SJSA1 (cell line): ENCODE measurements at places on chromosomes 3 and 15. TPM values are rescaled to one million over a fixed set of nuclear protein-coding genes. Genes with fewer than 3 reads are reported as not detected.

GRCh38 chr3:177463863-177464262 lies 266.6 kb upstream of the TBL1XR1 start:
- 0 out of 2 replicates have a peak overlapping the region, but pooled peaks have one; percentile 2 for H3K27ac ChIP-seq
- DNase-seq, result peak; percentile 47
- peaks cover 27% of the 10 kb centered on the region for H3K4me1 ChIP-seq
- no peaks in the 10 kb centered on the region for H3K27me3 ChIP-seq
- no peaks in the 10 kb centered on the region for H3K36me3 ChIP-seq

DNA sequence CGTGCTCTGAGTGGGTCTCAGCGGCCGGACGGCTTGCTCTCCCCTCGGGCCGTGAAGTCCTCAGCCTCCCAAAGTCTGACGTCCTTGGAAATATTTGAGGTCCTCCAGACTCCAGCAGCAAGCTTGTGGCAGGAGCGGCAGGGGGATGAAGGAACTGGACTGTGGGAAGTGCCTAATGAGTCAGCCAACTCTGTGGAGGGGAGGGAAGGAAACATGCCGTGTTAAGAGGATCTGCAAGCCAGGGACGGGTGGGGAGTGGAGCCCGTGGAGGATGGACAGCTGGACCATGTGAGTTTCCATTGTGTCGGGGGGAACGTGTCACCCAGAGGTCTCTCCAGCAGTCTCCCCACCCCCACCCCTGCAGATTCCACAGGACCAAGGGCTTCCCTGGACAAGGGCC lies 39.4 kb upstream of the IDH2 start:
- peaks cover 16% of the 10 kb centered on the region for H3K4me1 ChIP-seq
- no peak for DNase-seq
- H3K4me3 ChIP-seq, result no peak overlapping the region
- H3K36me3 ChIP-seq, result no peaks in the 10 kb centered on the region

DNA sequence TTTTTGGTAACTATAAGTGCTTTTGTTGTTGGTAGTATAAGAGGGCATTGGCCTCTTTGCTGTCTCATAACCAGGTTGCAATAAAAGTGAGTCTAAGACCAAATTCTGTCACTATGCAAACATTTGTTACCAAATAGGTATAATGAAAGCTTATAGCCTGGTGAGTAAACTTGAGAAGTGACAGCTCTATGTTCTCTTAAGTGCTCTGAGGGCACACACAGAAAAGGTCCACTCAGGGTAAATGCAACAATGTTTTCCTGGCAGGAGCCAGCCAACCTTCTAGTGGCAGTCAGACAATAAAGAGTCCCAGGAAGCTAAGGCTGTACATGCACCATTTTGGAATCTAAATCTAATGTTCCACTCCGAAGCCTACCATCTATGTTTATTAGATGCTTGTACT lies 262.1 kb upstream of the TGFBR2 start:
- DNase-seq, result no peak
- H3K4me1 ChIP-seq, result peaks cover 71% of the 10 kb centered on the region
- H3K27ac ChIP-seq, result no peak overlapping the region
- no peaks in the 10 kb centered on the region for H3K36me3 ChIP-seq
- no peak overlapping the region for H3K4me3 ChIP-seq

GRCh38 chr3:156131241-156131640 lies 10.9 kb downstream of the KCNAB1 start:
- no peaks in the 10 kb centered on the region for H3K4me1 ChIP-seq
- no peak for DNase-seq
- no peaks in the 10 kb centered on the region for H3K36me3 ChIP-seq
- H3K27me3 ChIP-seq, result peaks cover 7% of the 10 kb centered on the region
- no peak overlapping the region for H3K27ac ChIP-seq

DNA sequence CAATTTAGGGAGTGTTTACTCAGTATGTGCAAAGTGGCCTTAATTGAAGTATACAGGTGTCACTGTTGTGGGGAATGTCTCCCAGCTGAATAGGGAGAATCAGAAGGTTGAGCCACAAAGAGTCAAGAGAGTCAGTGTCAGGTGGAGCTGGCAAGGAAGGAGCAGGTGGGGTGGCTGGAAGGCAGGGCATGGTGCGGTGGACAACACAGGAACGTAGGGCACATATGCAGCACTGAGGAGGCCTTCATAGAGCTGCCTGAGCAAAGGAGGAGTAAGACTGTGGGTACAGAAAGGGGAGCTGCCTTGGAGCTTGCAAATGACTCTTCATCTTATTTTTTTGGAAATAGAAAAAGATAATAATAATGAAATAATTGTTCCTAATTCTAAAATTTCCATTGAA lies 20.0 kb downstream of the ARHGEF3 start:
- no peak for DNase-seq
- no peaks in the 10 kb centered on the region for H3K36me3 ChIP-seq
- no peaks in the 10 kb centered on the region for H3K27me3 ChIP-seq
- H3K27ac ChIP-seq, result no peak overlapping the region

DNA sequence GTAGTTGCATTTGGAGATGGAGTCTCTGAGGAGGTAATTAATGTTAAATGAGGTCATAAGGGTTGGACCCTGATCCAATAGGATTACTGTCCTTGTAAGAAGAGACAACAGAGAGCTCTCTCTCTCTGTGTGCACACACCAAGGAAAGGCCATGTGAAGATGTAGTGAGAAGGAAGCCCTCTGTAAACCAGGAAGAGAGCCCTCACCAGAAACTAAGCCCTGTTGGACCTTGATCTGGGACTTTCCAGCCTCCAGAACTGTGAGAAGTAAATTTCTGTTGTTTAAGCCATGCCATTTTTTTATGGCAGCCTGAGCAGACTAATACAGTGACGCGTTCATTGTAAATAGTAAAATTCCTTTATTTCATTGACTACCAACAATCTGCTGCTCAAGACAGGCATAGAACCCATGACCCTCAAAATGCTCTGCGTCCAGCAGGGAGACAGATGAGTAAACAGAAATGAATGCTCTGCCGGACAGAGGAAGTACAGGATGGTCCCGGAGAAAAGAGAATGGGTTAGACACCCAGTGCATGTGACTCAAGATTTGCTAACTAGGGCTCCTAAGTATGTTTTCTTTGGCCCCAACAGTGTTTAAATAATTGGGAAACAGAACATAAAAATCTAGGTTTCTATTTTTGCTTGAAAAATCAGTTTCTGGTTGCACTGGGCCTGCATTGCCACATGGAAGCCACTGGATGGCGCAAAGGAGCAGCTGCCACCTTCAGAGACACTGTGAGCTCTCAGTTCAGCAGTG lies 37.9 kb upstream of the TNFAIP8L3 start:
- no peaks in the 10 kb centered on the region for H3K27me3 ChIP-seq
- peak; percentile 71 for DNase-seq
- H3K4me1 ChIP-seq, result peaks cover 17% of the 10 kb centered on the region
- H3K4me3 ChIP-seq, result no peak overlapping the region
- peak overlapping the region; percentile 67 for H3K27ac ChIP-seq

GRCh38 chr3:183301937-183302580 lies 49.0 kb downstream of the B3GNT5 start:
- no peaks in the 10 kb centered on the region for H3K36me3 ChIP-seq
- peaks cover 26% of the 10 kb centered on the region for H3K4me1 ChIP-seq
- no peak overlapping the region for H3K27ac ChIP-seq
- no peak overlapping the region for H3K4me3 ChIP-seq
- DNase-seq, result no peak

- H3K36me3 ChIP-seq, result no peaks in the 10 kb centered on the region
These were observed 32.2 kb upstream of the BCL6 start for GRCh38 chr3:187777331-187777941.

GRCh38 chr3:27553886-27554540 lies 69.8 kb upstream of the SLC4A7 start:
- peaks cover 38% of the 10 kb centered on the region for H3K4me1 ChIP-seq
- no peak for DNase-seq
- H3K27me3 ChIP-seq, result no peaks in the 10 kb centered on the region
- no peaks in the 10 kb centered on the region for H3K36me3 ChIP-seq

GRCh38 chr3:176247191-176247590 lies 950.1 kb downstream of the TBL1XR1 start:
- no peaks in the 10 kb centered on the region for H3K27me3 ChIP-seq
- no peak overlapping the region for H3K4me3 ChIP-seq
- no peaks in the 10 kb centered on the region for H3K4me1 ChIP-seq
- no peak overlapping the region for H3K27ac ChIP-seq

DNA sequence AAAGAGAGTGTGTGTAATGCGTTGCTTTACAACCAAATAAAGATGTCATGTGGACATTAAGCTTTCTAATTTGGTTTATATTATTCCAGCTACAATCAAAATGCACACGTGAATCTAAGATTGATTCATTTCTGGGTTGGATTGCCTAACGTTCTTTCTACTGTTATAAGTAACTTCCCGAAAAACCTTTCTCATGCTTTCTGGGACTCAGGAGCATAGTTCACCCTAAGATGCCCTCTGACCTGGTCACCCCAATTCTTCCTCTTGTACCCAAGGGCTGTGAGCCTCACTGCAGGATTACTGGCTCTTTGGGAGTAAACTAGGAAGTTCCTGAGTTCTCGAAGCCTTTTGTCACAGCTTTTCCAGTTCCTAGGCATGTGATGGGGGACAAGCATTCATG lies 12.7 kb upstream of the LMCD1 start:
- peaks cover 45% of the 10 kb centered on the region for H3K4me1 ChIP-seq
- no peak for DNase-seq
- H3K36me3 ChIP-seq, result no peaks in the 10 kb centered on the region
- H3K4me3 ChIP-seq, result no peak overlapping the region
- peak overlapping the region; percentile 14; the same call in 1 of the 2 replicates for H3K27ac ChIP-seq

- H3K27ac ChIP-seq, result 0 out of 2 replicates have a peak overlapping the region, but pooled peaks have one; percentile 12
- no peaks in the 10 kb centered on the region for H3K36me3 ChIP-seq
- peak; percentile 54 for DNase-seq
- no peak overlapping the region for H3K4me3 ChIP-seq
These were observed 303.1 kb downstream of the RPLP1 start for GRCh38 chr15:69755551-69756310.

DNA sequence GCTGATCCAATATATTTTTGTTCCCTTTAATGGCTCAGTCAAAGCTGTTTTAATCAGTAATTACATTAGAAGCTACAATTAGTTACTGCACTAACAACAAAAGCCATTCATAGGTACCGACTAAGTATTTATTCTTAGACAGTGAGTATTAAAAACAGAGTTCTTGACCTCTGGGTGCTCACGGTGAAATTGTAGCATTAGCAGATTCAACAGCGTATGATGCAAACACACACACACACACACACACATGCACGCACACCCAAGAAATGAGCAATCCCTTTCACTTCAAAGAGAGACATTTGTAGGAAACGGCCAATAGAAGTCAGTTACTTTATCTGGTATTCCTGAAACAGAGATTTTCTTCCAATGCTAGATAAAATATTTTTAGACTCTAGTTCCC lies 27.0 kb upstream of the MITF start:
- H3K36me3 ChIP-seq, result no peaks in the 10 kb centered on the region
- no peak overlapping the region for H3K27ac ChIP-seq
- H3K27me3 ChIP-seq, result no peaks in the 10 kb centered on the region
- H3K4me3 ChIP-seq, result no peak overlapping the region
- H3K4me1 ChIP-seq, result peaks cover 8% of the 10 kb centered on the region
- no peak for DNase-seq

GRCh38 chr3:99842826-99843589 lies 25.3 kb downstream of the CMSS1 start:
- H3K4me1 ChIP-seq, result peaks cover 19% of the 10 kb centered on the region
- no peaks in the 10 kb centered on the region for H3K27me3 ChIP-seq
- peak overlapping the region; percentile 26; the same call in 1 of the 2 replicates for H3K27ac ChIP-seq
- DNase-seq, result no peak
- peaks cover 11% of the 10 kb centered on the region for H3K36me3 ChIP-seq

DNA sequence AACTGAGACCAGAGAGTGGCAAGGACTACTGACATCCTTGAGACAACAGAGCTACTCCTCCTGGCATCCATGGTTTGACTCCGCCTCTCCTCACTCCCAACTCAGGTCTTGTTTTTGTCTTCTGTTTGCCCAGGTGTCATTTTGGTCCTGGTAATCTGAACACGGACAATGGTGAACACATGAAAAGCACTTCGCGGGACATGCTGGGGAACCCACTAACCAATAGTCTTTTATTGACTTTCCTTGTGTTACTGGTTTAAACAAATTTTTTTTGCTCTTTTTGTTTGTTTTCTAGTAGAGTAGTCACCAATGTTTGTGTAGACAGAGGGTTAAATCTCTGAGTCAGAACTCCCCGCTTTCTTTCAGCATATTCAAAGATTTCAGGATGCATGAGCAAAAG lies 38.4 kb downstream of the LARP6 start:
- no peaks in the 10 kb centered on the region for H3K36me3 ChIP-seq
- peaks cover 17% of the 10 kb centered on the region for H3K4me1 ChIP-seq
- no peaks in the 10 kb centered on the region for H3K27me3 ChIP-seq
- no peak for DNase-seq
- H3K4me3 ChIP-seq, result no peak overlapping the region

GRCh38 chr3:64358176-64358575 lies 132.9 kb upstream of the PRICKLE2 start:
- no peak overlapping the region for H3K27ac ChIP-seq
- no peak overlapping the region for H3K4me3 ChIP-seq
- no peaks in the 10 kb centered on the region for H3K27me3 ChIP-seq
- no peaks in the 10 kb centered on the region for H3K36me3 ChIP-seq

- no peak for DNase-seq
- no peak overlapping the region for H3K4me3 ChIP-seq
- H3K36me3 ChIP-seq, result no peaks in the 10 kb centered on the region
- no peaks in the 10 kb centered on the region for H3K27me3 ChIP-seq
These were observed 127.8 kb downstream of the CHDH start for GRCh38 chr3:53718462-53718861.

DNA sequence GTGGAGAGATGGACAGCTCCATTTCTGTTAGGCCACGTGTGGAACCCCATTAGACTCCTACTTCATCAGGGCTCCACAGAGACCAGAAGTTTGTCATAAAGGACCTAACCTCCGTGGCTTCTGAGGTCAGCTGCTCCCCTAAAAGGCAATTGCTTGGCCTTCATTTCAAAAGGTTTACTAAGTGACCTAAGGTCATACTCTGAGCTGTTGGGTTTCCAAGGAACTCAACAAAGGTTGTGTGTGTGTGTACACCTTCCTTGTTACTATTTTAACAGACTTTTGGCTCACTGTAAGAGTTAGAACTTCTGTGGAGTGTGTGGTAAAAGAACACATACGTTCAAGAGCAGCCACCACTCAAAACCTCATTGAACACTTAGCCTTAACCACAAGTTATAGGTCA lies 73.9 kb downstream of the SEC22A start:
- DNase-seq, result no peak
- no peak overlapping the region for H3K27ac ChIP-seq
- peaks cover 33% of the 10 kb centered on the region for H3K4me1 ChIP-seq
- H3K36me3 ChIP-seq, result no peaks in the 10 kb centered on the region

DNA sequence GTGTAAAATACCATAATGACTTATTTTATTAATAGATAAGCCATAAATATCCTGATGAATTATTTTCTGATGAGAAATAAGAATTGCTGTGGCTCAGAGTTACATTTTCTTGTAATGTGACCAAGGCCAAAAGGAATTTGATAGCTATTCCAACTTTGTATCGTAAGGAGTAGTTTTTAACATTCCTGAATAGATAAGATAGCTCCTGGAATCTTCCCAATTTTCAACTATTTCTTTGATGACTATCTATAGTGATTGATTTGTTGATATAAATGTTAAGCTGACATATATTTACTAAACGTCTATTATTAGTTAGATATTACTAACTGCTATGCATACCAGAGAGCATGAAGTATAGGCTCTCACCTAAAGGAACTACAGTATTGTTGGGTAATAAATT lies 49.1 kb upstream of the SATB1 start:
- no peaks in the 10 kb centered on the region for H3K36me3 ChIP-seq
- no peak overlapping the region for H3K27ac ChIP-seq
- no peak for DNase-seq

Gene GHSR
- total RNA-seq, result not detected in 2 replicates

Gene ALDH1A2
- not detected in 2 replicates for total RNA-seq

Gene HEXA
- total RNA-seq, result 58.5 and 90.0 TPM in 2 replicates

Gene WDR73
- total RNA-seq, result 16.2 and 22.8 TPM in 2 replicates

Gene WNT5A
- total RNA-seq, result 18.6 and 18.8 TPM in 2 replicates

Gene KIF7
- total RNA-seq, result 13.8 and 14.3 TPM in 2 replicates

Gene TMC3
- 0.03 TPM in 1 of 2 replicates, not detected in the other for total RNA-seq

Gene ACTC1
- 1.4 and 5.8 TPM in 2 replicates for total RNA-seq

Gene GPR176
- 69.5 and 117 TPM in 2 replicates for total RNA-seq

Gene PAK6
- total RNA-seq, result 0.05 and 0.09 TPM in 2 replicates
